Cardiac muscle cell (in vitro differentiated cells and primary cell): ENCODE measurements at places on chromosomes 11 and 22. TPM values are rescaled to one million over a fixed set of nuclear protein-coding genes. Genes with fewer than 3 reads are reported as not detected.

Gene CCDC89
- 1.1 TPM in 1 of 2 replicates, not detected in the other for polyA plus RNA-seq

Gene SLC22A9
- 0.09 TPM in 1 of 2 replicates, not detected in the other for polyA plus RNA-seq

Gene KRTAP5-9
- polyA plus RNA-seq: not detected in 2 replicates

Gene MTMR3
- 10.1 and 16.0 TPM in 2 replicates for polyA plus RNA-seq

Gene SLC36A4
- 56.8 and 71.2 TPM in 2 replicates for polyA plus RNA-seq

Gene KCNK4
- polyA plus RNA-seq: not detected in 2 replicates

Gene DDX10
- polyA plus RNA-seq: 16.0 and 16.4 TPM in 2 replicates

Gene PTPRJ
- polyA plus RNA-seq: 8.9 and 12.2 TPM in 2 replicates

Gene RASD2
- 0.61 and 2.3 TPM in 2 replicates for polyA plus RNA-seq

Gene GGTLC3
- polyA plus RNA-seq: 2.2 and 5.9 TPM in 2 replicates

Gene KCNQ1
- polyA plus RNA-seq: 13.9 and 18.8 TPM in 2 replicates

Gene NAV2
- polyA plus RNA-seq: 113 and 120 TPM in 2 replicates

Gene PLET1
- polyA plus RNA-seq: 0.14 TPM in 1 of 2 replicates, not detected in the other

Gene LARGE2
- 4.5 and 9.2 TPM in 2 replicates for polyA plus RNA-seq

Gene ANO5
- polyA plus RNA-seq: 5.3 and 7.9 TPM in 2 replicates

Gene RAG2
- 0.84 and 1.4 TPM in 2 replicates for polyA plus RNA-seq

Gene MMP12
- polyA plus RNA-seq: not detected in 2 replicates

Gene OR52I1
- polyA plus RNA-seq: 0.33 TPM in 1 of 2 replicates, not detected in the other

Gene BANF1
- 441 and 496 TPM in 2 replicates for polyA plus RNA-seq

Gene GLYAT
- not detected in 2 replicates for polyA plus RNA-seq

Gene MTMR2
- polyA plus RNA-seq: 28.0 and 48.5 TPM in 2 replicates

Gene HOATZ
- polyA plus RNA-seq: not detected in 2 replicates

Gene NXPE1
- not detected in 2 replicates for polyA plus RNA-seq

Gene MUC5AC
- polyA plus RNA-seq: not detected in 2 replicates

Gene OR52K2
- polyA plus RNA-seq: not detected in 2 replicates

Gene NUP50
- polyA plus RNA-seq: 21.1 and 25.6 TPM in 2 replicates

Gene TRIM6
- 4.3 and 10.8 TPM in 2 replicates for polyA plus RNA-seq
